DND-41 (cell line): ENCODE measurements at places on chromosomes 12 and 14.
A peak's percentile ranks its signal among the peaks of the same experiment; 100 is the strongest.

GRCh38 chr12:28446031-28446430, 255.8 kb downstream of the CCDC91 start:
- no peaks in the 10 kb centered on the region for H3K27me3 ChIP-seq
- no peaks in the 10 kb centered on the region; the same call in 1 of the 2 replicates for H3K36me3 ChIP-seq
- no peaks in the 10 kb centered on the region for H3K4me1 ChIP-seq
- no peak overlapping the region for H3K4me3 ChIP-seq
- H3K27ac ChIP-seq: no peak overlapping the region
- no peak for DNase-seq

DNA sequence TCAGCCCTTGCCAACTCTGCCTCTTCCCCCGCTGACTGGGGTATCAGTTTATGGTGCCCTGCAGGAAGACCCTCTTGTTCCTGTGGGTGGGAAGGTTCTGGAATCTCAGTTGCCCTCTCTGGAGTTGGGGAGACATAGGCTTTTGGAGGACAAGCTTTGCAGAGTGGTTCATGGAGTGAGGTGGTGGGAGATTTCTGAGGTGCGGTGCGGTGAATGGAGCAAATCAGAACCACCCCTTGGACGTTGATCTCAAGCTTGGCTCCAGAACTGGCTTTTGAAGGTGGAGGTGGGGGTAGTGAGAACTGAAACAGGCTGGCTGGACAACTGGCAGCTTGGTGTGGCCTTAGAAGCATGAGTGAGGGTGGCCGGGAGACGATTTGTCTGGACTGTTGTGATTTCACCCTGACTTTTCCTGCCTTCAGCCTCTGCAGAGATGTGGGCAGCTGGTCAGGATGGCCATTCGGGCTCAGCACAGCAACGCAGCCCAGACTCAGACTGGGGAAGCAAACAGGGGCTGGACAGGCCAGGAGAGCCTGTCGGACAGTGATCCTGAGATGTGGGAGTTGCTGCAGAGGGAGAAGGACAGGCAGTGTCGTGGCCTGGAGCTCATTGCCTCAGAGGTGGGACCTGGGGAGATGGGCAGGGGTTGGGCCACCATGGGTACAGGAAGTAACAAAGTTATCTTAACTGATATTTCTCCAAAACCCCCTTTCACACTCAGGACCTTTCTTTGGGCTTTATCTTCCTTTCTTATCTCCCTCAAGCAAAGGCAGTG, 1.1 kb downstream of the SHMT2 start:
- H3K27me3 ChIP-seq: no peaks in the 10 kb centered on the region
- peaks cover 49% of the 10 kb centered on the region for H3K4me1 ChIP-seq
- H3K36me3 ChIP-seq: peaks cover 49% of the 10 kb centered on the region

GRCh38 chr14:68074765-68075381, 255.3 kb downstream of the RAD51B start:
- no peak for DNase-seq
- no peaks in the 10 kb centered on the region for H3K27me3 ChIP-seq
- no peaks in the 10 kb centered on the region for H3K4me1 ChIP-seq
- H3K27ac ChIP-seq: no peak overlapping the region

DNA sequence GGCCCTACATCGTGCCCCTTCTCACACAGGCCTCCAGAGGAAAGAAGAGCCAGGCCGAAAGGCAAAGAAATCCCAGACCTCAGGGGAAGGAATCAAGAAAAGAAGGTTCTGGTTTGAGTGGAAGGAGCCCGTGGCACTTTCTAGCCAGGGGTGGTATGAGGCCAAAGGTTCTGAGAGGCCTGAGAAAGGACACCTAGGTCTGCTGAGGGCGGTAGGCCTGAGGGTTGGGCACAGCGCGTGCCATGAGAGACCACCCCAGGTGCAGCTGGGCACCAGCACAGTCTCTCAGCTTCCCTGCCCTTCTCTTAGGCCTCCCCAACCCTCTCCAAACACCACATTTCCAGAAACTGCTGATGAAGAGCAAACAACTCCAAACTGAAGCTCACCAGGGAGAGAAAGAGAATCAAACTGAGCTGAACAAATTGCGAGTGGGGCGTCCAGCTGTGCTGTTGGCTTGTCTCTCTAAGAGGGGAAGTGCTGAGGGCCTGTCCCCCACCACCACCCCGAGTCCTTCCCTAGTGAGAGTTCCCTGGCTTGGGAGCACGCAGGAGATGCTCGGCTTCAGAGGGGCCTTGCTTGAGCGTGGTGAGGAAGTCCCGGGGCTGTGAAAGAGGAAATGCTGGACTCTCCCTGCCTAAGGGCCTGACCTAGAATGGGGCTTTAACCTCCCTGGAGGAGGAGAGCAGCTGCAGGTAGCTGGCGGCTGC, 184.8 kb downstream of the ZFP36L1 start:
- H3K27me3 ChIP-seq: no peaks in the 10 kb centered on the region
- no peak for DNase-seq
- H3K4me1 ChIP-seq: no peaks in the 10 kb centered on the region
- no peak overlapping the region for H3K4me3 ChIP-seq
- H3K36me3 ChIP-seq: no peaks in the 10 kb centered on the region
- no peak overlapping the region for H3K27ac ChIP-seq

GRCh38 chr12:118493962-118494361, 117.6 kb downstream of the SUDS3 start:
- no peak overlapping the region for H3K4me3 ChIP-seq
- no peaks in the 10 kb centered on the region for H3K36me3 ChIP-seq
- no peak overlapping the region for H3K27ac ChIP-seq
- H3K27me3 ChIP-seq: no peaks in the 10 kb centered on the region
- H3K4me1 ChIP-seq: no peaks in the 10 kb centered on the region

- H3K27ac ChIP-seq: no peak overlapping the region
- no peaks in the 10 kb centered on the region for H3K36me3 ChIP-seq
- DNase-seq: no peak
- H3K4me1 ChIP-seq: no peaks in the 10 kb centered on the region
- no peak overlapping the region for H3K4me3 ChIP-seq
- no peaks in the 10 kb centered on the region for H3K27me3 ChIP-seq
Observed at GRCh38 chr12:38547586-38547985, 231.0 kb downstream of the ALG10B start.

DNA sequence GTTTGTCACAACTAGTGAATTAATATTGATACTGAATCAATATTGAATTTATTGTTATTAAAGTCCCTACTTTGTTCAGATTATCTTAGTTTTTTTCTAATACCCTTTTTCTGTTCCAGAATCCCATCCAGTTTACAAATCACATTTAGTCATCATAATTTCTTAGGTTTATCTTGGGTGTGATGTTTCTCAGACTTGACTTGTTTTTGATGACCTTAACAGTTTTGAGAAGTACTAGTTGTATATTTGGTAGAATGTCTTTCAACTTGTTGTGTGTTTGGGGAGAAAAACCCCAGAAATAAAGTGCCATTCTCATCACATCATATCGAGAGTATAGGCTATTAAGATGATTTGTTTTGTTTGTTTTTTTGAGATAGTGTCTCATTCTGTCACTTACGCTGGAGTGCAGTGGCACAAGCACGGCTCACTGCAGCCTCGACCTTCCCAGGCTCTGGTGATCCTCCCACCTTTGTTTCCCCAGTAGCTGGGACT, 19.5 kb downstream of the MRPS35 start:
- no peak for DNase-seq
- H3K27me3 ChIP-seq: no peaks in the 10 kb centered on the region
- no peaks in the 10 kb centered on the region for H3K4me1 ChIP-seq

- no peaks in the 10 kb centered on the region for H3K27me3 ChIP-seq
- H3K4me3 ChIP-seq: no peak overlapping the region
- no peaks in the 10 kb centered on the region for H3K36me3 ChIP-seq
Observed at GRCh38 chr12:22117563-22118237, 71.7 kb downstream of the CMAS start.

- peaks cover 43% of the 10 kb centered on the region for H3K4me1 ChIP-seq
- peak overlapping the region; percentile 46 for H3K27ac ChIP-seq
- no peaks in the 10 kb centered on the region; the same call in 1 of the 2 replicates for H3K36me3 ChIP-seq
Observed at GRCh38 chr12:111404362-111405148, 1.2 kb upstream of the SH2B3 start.

- no peaks in the 10 kb centered on the region for H3K4me1 ChIP-seq
- no peak for DNase-seq
- no peak overlapping the region for H3K27ac ChIP-seq
- H3K36me3 ChIP-seq: no peaks in the 10 kb centered on the region
- H3K4me3 ChIP-seq: no peak overlapping the region
- H3K27me3 ChIP-seq: peaks cover 19% of the 10 kb centered on the region
Observed at GRCh38 chr14:99659333-99659741, 14.4 kb downstream of the HHIPL1 start.

DNA sequence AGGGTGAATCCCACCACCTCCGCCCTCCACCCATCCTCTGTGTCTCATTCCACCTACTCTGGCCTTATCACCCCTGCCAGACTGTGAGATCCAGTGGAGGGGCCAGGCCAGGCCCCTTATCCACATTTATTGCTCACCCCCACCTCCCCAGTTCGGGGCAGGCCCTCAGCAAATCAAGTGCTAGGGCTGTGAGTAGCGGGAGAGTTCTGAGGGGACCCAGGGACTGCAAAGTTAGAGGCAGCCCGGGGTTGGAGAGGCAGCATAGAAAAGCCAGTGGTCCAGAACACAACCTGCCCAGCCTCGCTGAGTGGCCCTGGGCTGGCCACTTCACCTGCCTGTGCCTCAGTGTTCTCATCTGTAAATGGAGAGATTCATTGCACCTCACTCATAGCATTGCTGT, 27.2 kb upstream of the ACTN1 start:
- no peak overlapping the region for H3K4me3 ChIP-seq
- H3K27ac ChIP-seq: no peak overlapping the region
- H3K36me3 ChIP-seq: no peaks in the 10 kb centered on the region
- H3K4me1 ChIP-seq: no peaks in the 10 kb centered on the region
- no peak for DNase-seq

- no peaks in the 10 kb centered on the region for H3K27me3 ChIP-seq
- peaks cover 97% of the 10 kb centered on the region for H3K36me3 ChIP-seq
- peaks cover 19% of the 10 kb centered on the region for H3K4me1 ChIP-seq
- no peak overlapping the region for H3K4me3 ChIP-seq
- no peak for DNase-seq
- H3K27ac ChIP-seq: no peak overlapping the region
Observed at GRCh38 chr14:91281346-91281745, 36.8 kb upstream of the GPR68 start.

- no peaks in the 10 kb centered on the region for H3K27me3 ChIP-seq
- no peak for DNase-seq
- no peaks in the 10 kb centered on the region for H3K36me3 ChIP-seq
- H3K27ac ChIP-seq: no peak overlapping the region
- no peak overlapping the region for H3K4me3 ChIP-seq
Observed at GRCh38 chr12:33438025-33438772, 1.4 kb downstream of the SYT10 start.

- no peak overlapping the region for H3K4me3 ChIP-seq
- H3K4me1 ChIP-seq: no peaks in the 10 kb centered on the region
- no peaks in the 10 kb centered on the region for H3K36me3 ChIP-seq
- no peak for DNase-seq
- no peak overlapping the region for H3K27ac ChIP-seq
Observed at GRCh38 chr14:38290601-38291188, 34.8 kb upstream of the CLEC14A start.

DNA sequence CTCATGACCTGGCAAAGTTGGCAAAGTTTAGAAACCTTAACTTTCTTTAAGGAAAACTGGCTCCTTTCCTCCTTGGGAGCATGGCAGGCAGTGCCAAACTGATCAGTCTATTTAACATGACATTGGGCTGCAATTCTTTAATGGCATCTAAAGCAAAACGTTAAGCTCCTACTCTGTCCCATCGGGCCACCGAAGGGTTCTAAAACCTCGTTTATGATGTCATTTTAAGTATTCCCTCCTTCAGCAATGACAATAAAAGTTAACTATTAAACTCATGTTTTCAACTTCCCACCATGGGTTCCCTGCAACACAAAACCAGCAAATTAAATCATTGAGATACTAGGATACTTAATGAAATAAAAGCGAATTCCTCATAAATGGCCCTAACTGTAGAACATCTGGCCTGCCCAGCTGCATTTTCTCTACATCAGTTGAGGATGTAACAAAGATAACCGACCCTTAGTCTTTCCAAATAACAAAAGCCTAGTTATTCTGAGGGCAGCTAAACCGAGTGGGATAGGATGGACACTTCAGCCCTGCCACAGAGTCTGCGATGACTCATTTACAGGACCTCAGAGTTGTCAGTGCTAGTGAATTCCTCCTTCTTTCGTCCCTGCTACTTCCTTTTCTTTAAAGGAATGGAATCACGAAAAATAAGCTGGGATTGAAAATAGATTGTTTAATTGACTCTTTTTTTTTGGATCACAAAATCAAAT, 34.5 kb upstream of the RIC8B start:
- H3K27me3 ChIP-seq: no peaks in the 10 kb centered on the region
- no peak for DNase-seq
- H3K36me3 ChIP-seq: no peaks in the 10 kb centered on the region
- no peaks in the 10 kb centered on the region for H3K4me1 ChIP-seq

GRCh38 chr12:10395390-10395998, 5.7 kb upstream of the KLRK1 start:
- DNase-seq: no peak
- H3K4me3 ChIP-seq: no peak overlapping the region
- no peak overlapping the region for H3K27ac ChIP-seq
- no peaks in the 10 kb centered on the region for H3K36me3 ChIP-seq

- no peak overlapping the region for H3K4me3 ChIP-seq
- DNase-seq: no peak
- H3K27ac ChIP-seq: no peak overlapping the region
- H3K27me3 ChIP-seq: no peaks in the 10 kb centered on the region
- H3K4me1 ChIP-seq: peaks cover 15% of the 10 kb centered on the region
Observed at GRCh38 chr12:132433641-132434395, 56.1 kb upstream of the FBRSL1 start.

DNA sequence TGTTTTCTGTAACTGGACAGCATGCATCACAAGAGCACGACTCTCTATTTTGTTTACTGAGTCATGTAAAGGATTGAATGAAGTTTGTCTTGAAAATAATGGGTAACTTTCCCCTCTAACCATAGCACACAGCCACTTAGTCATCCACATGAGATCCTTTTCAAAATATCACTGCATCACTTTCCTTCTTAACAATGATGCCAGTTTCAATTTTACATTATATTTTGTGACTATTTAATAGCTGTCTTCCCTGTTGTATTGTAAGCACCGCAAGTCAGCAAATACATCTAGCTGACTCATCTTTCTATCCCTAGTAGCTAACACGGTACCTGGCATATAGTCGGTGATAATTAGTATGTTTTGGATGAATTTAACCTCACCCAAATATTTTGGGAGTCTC, 83.3 kb upstream of the PPM1H start:
- no peak for DNase-seq
- H3K4me1 ChIP-seq: no peaks in the 10 kb centered on the region

- no peaks in the 10 kb centered on the region for H3K27me3 ChIP-seq
- H3K4me3 ChIP-seq: no peak overlapping the region
- no peak for DNase-seq
- H3K4me1 ChIP-seq: no peaks in the 10 kb centered on the region
- no peaks in the 10 kb centered on the region for H3K36me3 ChIP-seq
Observed at GRCh38 chr14:87840906-87841305, 152.1 kb downstream of the GALC start.
